ENCODE measurements at places on chromosomes 7 and 10.

DNA sequence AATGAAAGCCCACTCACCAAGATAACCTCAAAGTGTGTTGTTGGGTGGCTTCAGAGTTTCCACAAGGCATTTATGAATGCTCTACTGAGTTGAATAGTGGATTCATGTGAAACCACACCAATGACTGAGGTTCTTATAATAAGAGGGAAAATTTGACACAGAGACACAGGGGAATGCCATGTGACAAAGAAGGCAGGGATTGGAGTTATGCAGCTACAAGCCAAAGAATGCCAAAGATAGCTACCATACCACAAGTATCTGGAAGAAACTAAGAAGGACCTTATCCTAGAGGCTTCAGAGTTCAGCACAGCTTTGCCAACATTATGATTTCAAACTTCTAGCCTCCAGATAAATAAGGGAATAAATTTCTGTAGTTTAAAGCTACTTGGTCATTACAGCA, 68.0 kb upstream of the PCDH15 start:
- no peak overlapping the region for H3K4me3 ChIP-seq
- H3K27ac ChIP-seq = no peak overlapping the region
- no peaks in the 10 kb centered on the region for H3K36me3 ChIP-seq
- DNase-seq = no peak
- no peaks in the 10 kb centered on the region for H3K27me3 ChIP-seq

DNA sequence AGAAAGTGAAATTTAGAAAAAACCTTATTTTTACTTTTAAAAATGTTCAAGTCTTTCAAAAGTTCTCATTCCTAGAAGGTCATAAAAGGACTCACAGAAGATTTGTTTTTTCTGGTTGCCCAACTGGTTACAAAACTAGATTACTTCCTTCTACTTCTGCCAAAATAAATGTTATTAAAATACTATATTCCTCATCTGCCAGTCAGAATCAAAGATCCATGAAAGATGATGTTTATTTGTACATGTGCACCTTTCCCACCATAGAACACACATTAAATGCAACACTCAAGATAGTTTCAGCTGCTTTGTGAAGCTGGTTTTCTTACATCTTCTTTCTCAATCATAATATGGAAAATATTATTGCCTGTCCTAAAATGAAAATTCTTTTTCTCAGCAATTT, 465.4 kb downstream of the ETV1 start:
- no peak overlapping the region for H3K4me3 ChIP-seq
- DNase-seq = no peak
- no peak overlapping the region for H3K27ac ChIP-seq
- no peaks in the 10 kb centered on the region for H3K27me3 ChIP-seq

DNA sequence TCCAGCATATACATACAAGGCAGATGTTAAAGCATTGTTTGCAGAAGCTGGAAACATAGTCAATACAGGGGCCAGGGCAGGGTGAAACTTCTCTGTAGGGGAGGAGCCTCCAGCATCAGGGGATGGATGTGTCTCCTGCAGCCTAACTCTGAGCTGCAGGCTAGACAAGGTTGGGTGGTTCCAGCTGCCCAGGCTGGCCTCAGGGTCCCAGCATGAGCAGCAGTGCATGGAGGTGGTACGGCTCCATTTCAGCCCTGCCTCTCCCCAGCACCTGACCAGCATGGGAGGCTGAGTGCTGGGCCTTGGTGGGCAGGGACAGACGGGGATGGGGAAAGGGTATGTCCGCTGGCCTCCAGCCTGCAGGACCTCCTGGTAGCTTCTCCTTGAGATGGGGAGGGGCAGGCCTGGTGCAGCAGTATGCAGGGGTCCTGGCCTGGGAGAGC, 7.4 kb upstream of the TBRG4 start:
- no peak overlapping the region for H3K4me3 ChIP-seq
- H3K27me3 ChIP-seq = no peaks in the 10 kb centered on the region
- no peak overlapping the region for H3K27ac ChIP-seq
- H3K4me1 ChIP-seq = no peaks in the 10 kb centered on the region
- DNase-seq = no peak
- H3K36me3 ChIP-seq = no peaks in the 10 kb centered on the region

- no peaks in the 10 kb centered on the region for H3K4me1 ChIP-seq
- no peaks in the 10 kb centered on the region for H3K36me3 ChIP-seq
- H3K4me3 ChIP-seq = no peak overlapping the region
- no peaks in the 10 kb centered on the region for H3K27me3 ChIP-seq
- no peak overlapping the region for H3K27ac ChIP-seq
Observed at GRCh38 chr7:539731-540411, 20.2 kb upstream of the PDGFA start.

DNA sequence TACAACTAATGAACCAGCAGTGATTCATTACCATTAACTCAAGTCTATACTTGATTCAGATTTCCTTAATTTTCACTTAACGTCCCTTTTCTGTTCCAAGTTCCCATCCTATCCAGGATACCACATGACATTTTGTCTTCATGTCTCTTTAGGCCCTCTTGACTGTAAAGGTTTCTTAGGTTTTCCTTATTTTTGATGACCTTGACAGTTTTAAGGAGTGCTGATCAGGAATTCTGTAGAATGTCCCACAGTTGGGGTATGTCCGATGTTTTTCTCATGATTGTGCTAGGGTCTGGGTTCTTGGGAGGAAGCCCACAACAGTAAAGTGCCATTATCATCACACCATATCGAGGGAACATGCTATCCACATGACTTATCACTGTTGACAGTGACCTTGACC, 162.7 kb downstream of the PTPN20 start:
- H3K36me3 ChIP-seq = no peaks in the 10 kb centered on the region
- H3K4me1 ChIP-seq = no peaks in the 10 kb centered on the region
- no peaks in the 10 kb centered on the region for H3K27me3 ChIP-seq
- DNase-seq = no peak
- no peak overlapping the region for H3K27ac ChIP-seq
- no peak overlapping the region for H3K4me3 ChIP-seq

GRCh38 chr10:114379631-114380041, 24.7 kb downstream of the AFAP1L2 start:
- peak; percentile 55 for DNase-seq
- peaks cover 3% of the 10 kb centered on the region for H3K4me1 ChIP-seq
- no peaks in the 10 kb centered on the region for H3K27me3 ChIP-seq
- no peak overlapping the region for H3K4me3 ChIP-seq
- H3K36me3 ChIP-seq = no peaks in the 10 kb centered on the region

DNA sequence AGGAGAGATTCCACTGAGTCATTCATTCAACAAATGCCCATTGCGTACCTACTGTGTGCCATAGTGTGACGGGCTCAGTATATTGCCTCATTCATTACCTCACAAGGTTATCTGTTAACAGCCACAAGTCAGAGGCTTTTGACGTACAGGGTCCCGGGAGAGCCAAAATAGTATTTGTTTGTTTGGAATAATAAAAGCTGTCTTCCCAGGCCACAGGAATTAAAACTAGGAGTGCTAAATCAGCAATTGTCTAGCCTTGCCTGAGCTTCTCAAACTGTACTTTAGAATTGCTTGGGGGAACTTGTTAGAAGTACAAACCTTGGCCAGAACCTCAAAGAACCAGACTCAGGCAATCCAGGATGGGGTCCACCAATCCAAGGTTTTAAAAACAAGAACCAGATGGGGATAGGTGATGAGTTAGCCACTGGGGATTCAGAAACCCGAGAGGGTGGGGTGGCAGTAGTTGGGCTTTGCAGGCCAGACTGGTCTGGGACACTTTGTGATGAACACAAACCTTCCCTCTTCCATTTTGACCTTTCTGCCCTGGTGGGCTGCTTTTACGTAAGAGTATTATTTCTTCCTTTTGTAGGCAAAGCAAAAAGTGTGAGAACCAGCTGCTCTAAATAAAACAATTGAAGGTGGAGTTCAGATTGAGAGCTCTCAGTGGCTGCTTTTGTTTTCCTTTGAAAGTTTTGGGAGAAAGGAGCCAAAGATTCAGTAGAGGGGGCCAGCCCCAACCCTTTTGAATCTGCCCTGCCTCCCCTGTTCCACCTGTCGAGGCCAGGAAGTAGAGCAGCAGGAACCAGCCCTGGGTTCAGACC, 113.0 kb upstream of the ANLN start:
- no peaks in the 10 kb centered on the region for H3K27me3 ChIP-seq
- no peaks in the 10 kb centered on the region for H3K36me3 ChIP-seq
- H3K4me1 ChIP-seq = peaks cover 15% of the 10 kb centered on the region
- no peak overlapping the region for H3K4me3 ChIP-seq
- no peak overlapping the region for H3K27ac ChIP-seq
- no peak for DNase-seq

DNA sequence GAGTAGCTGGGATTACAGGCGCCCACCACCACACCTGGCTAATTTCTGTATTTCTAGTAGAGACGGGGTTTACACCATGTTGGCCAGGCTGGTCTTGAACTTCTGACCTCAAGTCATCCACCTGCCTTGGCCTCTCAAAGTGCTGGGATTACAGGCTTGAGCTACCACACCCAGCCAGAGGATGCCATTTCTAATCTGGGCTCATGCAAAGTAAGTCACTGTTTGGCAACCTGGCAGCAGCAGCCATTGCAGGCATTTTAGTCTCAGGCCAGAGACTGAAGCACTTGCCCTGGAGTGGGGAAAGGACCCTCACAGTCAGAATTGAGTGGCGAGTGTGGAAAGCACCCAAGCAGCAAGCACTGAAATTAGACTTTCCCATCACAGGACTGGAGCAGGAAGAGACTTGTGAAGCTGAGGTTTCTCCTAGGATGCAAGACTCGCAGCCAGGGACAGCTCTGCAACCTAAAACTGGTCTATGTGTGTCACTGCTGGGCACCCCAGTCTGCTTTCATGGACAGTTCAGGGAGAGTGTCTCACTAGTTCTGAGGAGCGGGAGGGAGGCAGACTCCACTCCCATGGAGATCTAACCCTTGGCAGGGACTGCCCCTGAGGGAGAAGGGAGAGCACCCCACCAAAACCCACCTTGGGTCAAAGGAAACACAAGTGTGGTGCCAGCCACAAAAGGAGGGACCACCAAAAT, 27.6 kb downstream of the SNX13 start:
- H3K27me3 ChIP-seq = no peaks in the 10 kb centered on the region
- H3K36me3 ChIP-seq = no peaks in the 10 kb centered on the region
- H3K4me3 ChIP-seq = no peak overlapping the region
- no peak for DNase-seq
- no peak overlapping the region for H3K27ac ChIP-seq

GRCh38 chr10:95504246-95504691, 56.9 kb downstream of the SORBS1 start:
- no peaks in the 10 kb centered on the region for H3K4me1 ChIP-seq
- no peak overlapping the region for H3K4me3 ChIP-seq
- H3K27ac ChIP-seq = peak overlapping the region; percentile 95
- no peak for DNase-seq
- no peaks in the 10 kb centered on the region for H3K27me3 ChIP-seq
- no peaks in the 10 kb centered on the region for H3K36me3 ChIP-seq

- H3K27ac ChIP-seq = no peak overlapping the region
- no peak for DNase-seq
- H3K27me3 ChIP-seq = no peaks in the 10 kb centered on the region
- H3K4me3 ChIP-seq = no peak overlapping the region
Observed at GRCh38 chr10:93854975-93855374, 38.8 kb upstream of the SLC35G1 start.

GRCh38 chr7:104048055-104048454, 58.6 kb upstream of the RELN start:
- H3K4me3 ChIP-seq = no peak overlapping the region
- H3K27me3 ChIP-seq = no peaks in the 10 kb centered on the region
- no peak for DNase-seq
- no peak overlapping the region for H3K27ac ChIP-seq

DNA sequence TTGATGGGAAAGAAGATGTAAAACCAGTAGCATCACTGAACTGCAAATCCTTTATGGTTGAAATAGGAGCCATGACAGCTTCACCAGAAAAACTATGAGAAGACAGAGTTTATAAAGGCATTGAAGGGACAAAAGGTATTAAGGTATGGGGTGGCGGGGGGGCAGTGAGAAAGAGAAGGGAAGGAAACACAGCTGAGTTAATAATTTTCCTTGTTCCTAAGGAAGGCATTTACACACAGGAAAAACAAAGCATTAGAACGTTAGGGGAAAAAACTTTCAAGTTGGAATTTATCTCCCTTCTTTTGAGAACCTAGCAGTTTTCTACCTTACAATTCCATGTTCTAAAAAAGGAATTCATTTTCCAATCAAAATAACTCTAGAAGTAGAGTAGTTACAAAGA, 4.4 kb downstream of the LARP4B start:
- no peak for DNase-seq
- peaks cover 16% of the 10 kb centered on the region for H3K4me1 ChIP-seq
- H3K27me3 ChIP-seq = no peaks in the 10 kb centered on the region
- no peaks in the 10 kb centered on the region for H3K36me3 ChIP-seq

- peaks cover 5% of the 10 kb centered on the region for H3K4me1 ChIP-seq
- no peaks in the 10 kb centered on the region for H3K27me3 ChIP-seq
- H3K27ac ChIP-seq = no peak overlapping the region
- no peaks in the 10 kb centered on the region for H3K36me3 ChIP-seq
- DNase-seq = no peak
Observed at GRCh38 chr7:75596727-75597614, 104.9 kb downstream of the SPDYE5 start.

- no peak overlapping the region for H3K27ac ChIP-seq
- DNase-seq = no peak
- H3K4me3 ChIP-seq = no peak overlapping the region
- no peaks in the 10 kb centered on the region for H3K27me3 ChIP-seq
- H3K4me1 ChIP-seq = no peaks in the 10 kb centered on the region
Observed at GRCh38 chr7:2138146-2138765, 94.5 kb downstream of the MAD1L1 start.
